ENCODE measurements at places on chromosomes 1 and 21. TPM values are rescaled to one million over a fixed set of nuclear protein-coding genes. Genes with fewer than 3 reads are reported as not detected.

GRCh38 chr1:12208271-12208670 lies 21.6 kb upstream of the VPS13D start:
- no peak for DNase-seq

DNA sequence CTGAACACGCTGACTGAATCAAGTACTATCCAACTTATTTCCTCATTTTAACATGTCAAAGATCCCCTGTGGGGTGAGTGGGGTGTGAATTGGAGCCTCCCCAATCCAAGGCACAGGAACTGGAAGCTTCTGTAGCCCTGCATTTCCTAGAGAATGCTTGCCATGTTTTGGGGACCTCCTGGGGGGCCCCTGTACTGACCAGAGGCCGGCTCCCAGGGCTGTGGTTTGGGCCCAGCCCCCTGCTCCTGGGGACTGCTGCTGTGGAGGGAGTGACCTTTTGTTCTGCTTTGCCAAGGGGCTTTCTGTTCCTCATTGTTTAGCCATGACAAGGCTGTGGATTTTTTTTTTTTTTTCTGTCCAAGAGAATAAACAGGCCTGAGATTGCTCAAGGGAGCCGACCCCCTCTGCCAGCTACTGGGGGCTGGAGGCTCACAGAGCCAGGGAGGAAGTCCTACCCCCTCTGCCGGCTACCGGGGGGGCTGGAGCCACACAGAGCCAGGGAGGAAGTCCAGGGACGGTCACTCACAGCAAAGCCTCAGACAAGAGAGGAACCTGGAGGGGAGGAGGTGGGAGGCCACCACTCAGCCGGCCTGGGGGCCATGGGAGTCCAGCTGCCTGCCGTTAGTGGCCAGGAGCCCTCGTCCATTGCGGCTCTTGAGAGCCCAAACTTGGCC lies 17.4 kb downstream of the TNFRSF1B start:
- DNase-seq: no peak

GRCh38 chr1:186679924-186680244 lies 339 bp downstream of the PTGS2 start:
- DNase-seq: no peak

- no peak for DNase-seq
Observed at GRCh38 chr1:25718732-25719131, 81.3 kb upstream of the SELENON start.

DNA sequence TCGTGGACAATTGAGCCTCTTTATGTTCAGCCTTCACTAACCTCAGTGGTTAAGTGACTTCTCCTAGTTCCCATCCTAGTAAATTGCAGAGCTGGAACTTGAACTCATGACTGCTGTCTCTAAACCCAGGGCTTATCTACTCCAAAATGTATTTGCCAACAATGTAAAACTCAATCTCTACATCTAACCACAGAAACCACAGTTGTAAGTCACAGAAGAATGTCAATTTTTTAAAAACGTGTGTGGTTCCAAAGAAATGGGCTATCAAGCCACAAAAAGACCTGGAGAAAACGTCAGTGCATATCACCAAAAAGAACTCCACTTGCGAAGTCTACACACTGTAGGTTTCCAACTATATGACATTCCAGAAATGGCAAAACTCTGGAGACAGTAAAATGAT lies 172.6 kb upstream of the HMCN1 start:
- DNase-seq: no peak

DNA sequence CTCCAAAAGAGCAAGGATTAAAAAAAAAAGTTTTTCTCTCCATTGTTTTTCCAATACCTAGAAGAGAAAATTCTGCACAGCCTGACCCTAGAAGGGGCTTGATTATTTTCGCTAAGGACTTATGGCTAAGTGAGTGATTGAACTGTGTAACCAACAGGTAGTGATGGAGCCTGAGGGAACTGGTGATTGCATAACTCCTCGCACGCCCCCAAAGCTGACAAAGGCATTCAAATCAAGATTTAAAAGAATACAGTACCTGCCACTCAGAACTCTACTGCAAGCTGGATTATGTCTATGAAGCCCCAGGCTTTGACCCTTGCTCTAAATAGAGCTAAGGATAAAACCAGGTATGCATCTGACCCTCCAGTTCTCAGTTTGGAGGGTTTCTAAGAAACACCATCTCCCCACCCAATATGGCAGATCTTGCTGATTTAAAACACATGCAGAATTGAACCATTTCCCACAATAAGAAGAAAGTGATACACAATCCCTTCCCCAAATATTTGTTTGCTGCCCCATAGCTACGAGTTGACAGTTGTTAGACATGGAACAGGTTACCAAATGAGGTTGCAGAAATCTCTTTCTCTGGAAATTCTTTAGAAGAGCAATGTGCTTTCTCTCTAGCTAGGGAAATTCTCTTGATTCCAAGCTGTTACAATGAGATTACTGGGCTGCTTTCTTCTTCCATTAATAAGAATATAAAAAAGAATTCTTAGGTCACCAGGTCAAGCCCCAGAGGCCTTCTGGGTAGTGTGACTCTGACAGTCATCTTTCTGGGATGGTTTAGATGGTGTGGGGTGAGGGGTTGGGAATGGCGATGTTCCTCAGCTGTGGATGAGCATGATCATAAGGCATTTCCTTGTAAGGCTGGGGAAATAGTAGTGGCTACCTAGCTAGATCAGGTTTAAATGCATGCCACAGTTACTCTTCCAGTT lies 35.1 kb downstream of the FGGY start:
- DNase-seq: no peak

GRCh38 chr1:152451254-152451653 lies 37.2 kb upstream of the CRNN start:
- DNase-seq: peak; percentile 10

- DNase-seq: no peak
Observed at GRCh38 chr1:29342983-29343382, 106.7 kb downstream of the PTPRU start.

- no peak for DNase-seq
Observed at GRCh38 chr1:207923121-207923520, 12.2 kb upstream of the CD34 start.

DNA sequence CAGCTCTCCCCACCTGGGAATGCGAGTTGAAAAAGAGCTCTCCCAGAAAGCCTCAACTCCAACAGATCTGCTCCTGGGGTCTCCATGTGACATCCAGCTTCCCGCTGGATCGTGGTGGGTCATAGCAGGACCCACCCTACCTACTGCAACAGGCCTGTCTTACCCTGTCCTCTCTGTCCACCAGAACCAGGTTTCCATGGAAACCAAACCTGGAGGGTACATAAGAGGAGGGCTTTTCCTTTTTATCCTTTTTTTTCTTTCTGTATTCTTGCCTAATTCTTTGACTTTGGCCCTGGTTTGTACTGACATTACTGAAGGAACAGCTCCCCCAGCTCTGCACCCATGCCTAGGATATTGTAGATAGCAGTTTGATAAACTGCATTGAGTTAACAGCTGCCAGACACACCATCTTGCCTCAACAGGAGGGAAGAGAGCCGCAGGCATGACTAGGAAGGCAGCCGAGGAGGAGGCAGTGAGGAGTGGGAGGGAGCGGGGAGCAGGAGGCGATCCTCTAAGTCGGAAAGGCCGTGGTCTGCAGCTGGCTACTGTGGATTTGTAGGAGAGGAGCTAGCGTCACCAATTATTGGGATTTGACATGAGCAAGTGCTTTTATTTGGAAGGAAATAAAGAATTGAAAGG lies 9.7 kb upstream of the FMOD start:
- no peak for DNase-seq

DNA sequence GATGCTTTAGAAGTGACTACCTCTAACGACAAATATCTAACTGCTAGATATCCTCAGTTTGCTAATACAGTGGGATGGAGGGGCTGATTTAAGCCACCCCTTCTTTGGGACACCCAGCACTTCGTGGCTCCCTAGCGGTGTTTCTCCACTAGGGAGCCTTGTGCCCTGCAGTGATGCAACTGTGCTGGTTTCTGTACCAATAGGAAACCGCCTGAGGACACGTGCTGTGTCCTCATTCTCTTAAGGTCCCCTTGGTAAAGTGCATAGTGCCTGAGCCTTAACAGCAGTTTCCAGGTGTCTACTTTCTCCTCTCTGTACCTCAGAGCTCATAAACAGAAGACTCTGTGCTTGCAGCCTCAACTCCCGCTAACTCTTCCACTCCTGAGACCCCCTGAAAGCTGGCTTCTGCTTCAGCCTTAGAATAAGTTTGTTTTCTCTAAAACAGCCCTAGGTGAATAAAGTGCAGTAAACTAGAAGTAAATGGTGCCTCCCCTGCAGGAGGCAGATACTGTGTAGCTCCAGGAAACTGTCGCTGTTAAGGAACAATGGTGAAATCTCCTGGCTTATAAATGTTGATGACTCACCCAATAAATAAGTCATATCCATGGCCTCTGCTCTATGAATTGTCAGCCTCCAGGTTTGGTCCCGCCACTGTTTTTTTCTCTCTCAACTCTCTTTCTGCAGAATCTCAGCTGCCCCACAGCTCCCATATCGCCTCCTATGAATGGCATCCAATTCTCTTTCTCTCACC lies 130.4 kb downstream of the AK5 start:
- no peak for DNase-seq

- no peak for DNase-seq
Observed at GRCh38 chr1:106055855-106056254, 1000.6 kb upstream of the PRMT6 start.

GRCh38 chr1:116825720-116826438 lies 71.6 kb downstream of the CD2 start:
- DNase-seq: no peak

DNA sequence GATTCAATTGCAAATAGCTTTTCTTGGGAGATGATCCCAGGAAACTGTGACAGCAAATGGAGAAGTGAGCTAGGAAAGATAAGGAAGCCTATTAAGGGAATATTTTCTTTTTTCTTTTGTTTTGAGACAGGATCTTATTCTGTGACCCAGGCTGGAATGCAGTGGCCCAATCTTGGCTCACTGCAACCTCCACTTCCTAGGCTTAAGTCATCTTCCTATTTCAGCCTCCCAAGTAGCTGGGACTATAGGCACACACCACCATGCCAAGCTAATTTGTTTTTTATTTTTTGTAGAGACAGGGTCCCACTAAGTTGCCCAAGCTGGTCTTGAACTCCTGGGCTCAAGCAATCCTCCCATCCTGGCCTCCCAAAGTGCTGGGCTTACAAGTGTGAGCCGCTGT lies 433.7 kb downstream of the RPS6KC1 start:
- no peak for DNase-seq

DNA sequence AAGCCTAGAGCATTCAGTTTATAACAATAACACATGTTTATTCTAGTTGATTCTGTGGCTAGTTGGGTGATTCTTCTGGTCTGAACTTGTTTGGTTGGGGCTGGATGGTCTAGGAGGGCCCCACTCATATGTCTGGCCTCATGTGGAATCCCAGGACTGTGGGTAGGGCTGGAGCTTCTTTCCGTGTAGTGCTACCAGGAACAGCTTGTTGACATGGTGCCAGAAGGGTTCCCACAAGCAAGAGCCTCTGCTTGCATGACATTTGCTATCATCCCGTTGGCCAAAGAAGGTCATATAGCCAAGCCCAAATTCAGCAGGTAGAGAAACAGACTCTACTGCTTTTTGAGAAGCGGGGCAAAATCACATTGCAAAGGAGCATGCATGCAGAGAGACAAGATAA lies 67.6 kb upstream of the PPP2R5A start:
- no peak for DNase-seq

DNA sequence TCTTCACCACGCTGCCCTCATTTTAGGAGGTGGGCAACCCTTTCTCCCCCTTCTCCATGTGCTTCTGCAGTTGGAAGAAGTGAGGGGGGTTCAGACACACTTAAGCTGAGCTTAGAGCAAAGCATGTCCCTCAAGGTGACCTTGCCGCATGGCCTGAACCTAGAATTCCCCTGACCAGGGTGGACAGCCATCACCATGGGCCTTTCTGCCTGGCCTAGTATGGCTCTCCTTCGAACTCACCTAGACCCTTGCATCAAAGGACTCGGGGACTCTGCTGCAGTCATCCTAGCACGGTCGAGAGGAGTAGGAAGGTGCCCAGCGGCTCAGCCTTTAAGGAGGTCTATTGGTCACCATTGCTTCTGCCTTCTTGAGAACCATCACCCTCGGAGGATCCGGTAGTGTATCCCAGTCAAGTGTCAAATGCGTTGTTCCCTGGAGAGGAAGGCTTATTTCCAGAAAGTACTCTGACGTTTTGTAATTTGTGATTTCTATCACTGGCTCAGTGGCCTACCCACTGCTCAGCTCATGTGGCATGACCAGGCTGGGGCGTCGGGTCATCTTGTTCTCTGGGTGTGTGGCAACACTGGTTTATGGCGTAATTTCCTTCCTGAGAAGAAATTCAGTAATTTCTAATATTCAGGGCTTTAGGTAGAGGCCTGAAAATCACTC lies at the start of gene KCNE1:
KCNE1 (minus strand) TSS at position 424 of the 669 bp plus-strand sequence. CDS start 62,576 bp downstream, outside the sequence.
- DNase-seq: no peak

- DNase-seq: no peak
Observed at GRCh38 chr1:24266998-24267397, 52.2 kb upstream of the GRHL3 start.

DNA sequence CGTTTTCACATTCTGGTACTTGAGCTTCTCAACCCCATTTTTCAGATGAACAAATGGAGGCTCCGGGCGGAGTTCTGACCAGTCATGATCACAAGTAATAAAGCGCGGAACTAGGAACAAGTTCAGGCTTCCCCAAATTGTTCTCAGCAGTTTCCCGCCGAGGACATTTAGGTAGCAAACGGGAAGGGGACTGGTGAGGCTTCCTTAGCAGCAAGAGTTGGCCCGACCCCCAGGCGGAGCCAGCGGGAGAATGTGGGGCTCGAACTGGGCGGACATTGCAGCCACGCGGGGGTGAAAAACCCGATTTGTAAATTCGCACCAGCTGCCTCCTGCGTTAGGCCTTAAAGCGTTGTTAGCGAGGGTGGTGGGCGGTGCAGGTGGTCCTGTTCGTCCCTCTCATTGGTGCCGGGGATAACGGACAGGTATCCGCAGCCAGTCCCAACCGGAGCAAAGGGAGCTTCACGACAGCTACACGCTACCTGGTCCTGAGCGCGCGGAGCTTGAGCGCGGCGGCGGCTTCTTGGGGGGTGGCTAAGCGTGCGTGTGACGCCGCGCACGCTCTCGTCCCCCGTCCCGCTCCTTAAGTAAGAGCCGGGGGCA lies 15.3 kb downstream of the SEMA6C start:
- DNase-seq: peak; percentile 93

- DNase-seq: no peak
Observed at GRCh38 chr1:160399544-160400222, 681 bp upstream of the VANGL2 start.

DNA sequence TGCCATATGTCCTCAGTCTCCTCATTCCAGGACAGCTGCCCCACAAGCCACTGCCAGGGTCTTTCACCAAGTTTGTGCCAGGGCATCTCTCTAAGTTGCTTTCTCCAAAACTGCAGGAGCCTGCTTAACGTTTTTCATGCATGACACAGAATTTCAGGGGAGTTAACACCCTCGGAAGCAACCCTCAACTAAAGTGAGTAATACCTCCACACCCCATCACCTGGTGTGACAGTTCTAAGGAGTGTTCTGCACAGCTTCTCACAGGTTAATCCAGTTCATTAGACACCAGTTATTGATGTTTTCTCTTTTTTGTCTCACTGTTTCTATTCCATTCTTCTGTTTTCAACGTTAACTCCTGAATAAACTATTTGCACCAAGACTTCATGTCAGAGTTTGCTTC lies 115.0 kb downstream of the BACH1 start:
- no peak for DNase-seq

The APCS gene
- not detected for total RNA-seq

The KLF17 gene
- total RNA-seq: not detected

The NUAK2 gene
- total RNA-seq: 2.7 TPM

The TCP10L gene
- 0.96 TPM for total RNA-seq

The CCDC181 gene
- total RNA-seq: 0.11 TPM

The KCNK1 gene
- total RNA-seq: 0.91 TPM

The OR2T11 gene
- not detected for total RNA-seq

The SMCP gene
- total RNA-seq: not detected

The GNPAT gene
- total RNA-seq: 58.0 TPM

The CHD5 gene
- 0.76 TPM for total RNA-seq
